ENCODE measurements at places on chromosomes 12 and 14.

DNA sequence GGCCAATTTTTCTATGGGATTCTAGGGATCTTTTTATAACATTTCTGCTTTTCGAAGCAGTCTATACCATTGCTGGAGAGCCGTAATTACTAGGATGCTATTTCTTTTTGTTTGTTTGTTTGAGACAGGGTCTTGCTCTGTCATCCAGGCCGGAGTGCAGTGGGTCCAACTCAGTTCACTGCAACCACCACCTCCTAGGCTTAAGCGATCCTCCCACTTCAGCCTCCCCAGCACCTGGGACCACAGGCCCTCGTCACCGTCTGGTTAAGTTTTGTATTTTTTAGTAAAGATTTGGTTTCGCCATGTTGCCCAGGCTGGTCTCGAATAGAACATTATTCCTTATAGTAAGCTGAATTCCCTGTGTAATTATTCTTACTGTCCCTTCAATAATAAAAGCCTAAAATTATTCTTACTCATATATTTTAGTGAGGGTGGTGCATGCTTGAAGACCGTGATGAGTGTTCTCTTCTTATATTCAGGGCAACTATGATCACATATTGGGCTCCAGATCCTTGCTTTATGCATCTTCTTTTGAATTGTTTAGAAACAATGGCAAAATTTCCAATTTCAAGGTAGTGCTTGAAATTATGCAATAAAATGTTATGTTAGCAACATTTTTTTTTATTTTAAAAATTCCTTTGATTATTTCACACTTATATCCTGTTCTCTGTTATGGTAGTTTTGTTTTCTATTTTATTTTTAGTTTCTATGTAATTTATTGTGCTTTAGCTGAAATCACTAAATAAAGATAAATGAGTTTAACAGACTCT lies 66.2 kb downstream of the CRADD start:
- DNase-seq: no peak

- DNase-seq: no peak
These were observed 1116.9 kb upstream of the TMEM132C start for GRCh38 chr12:127150028-127150427.

- DNase-seq: no peak
These were observed 32.5 kb upstream of the LALBA start for GRCh38 chr12:48602192-48602989.

GRCh38 chr12:78628491-78629100 lies 236.0 kb upstream of the SYT1 start:
- DNase-seq: no peak

DNA sequence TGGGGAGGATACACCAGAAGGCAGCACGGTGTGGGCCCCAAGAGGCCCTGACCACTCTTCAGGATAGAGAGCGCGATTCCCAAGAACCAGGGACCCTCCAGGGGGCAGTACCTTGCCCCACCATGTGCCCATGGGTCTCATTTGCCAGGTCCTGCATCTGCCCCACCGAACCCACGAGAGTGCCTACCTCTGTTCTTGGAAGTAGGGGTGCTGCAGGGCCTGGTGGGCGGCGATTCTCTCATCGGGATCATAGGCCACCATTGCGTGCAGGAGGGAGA lies 72.7 kb downstream of the MOK start:
- DNase-seq: no peak

DNA sequence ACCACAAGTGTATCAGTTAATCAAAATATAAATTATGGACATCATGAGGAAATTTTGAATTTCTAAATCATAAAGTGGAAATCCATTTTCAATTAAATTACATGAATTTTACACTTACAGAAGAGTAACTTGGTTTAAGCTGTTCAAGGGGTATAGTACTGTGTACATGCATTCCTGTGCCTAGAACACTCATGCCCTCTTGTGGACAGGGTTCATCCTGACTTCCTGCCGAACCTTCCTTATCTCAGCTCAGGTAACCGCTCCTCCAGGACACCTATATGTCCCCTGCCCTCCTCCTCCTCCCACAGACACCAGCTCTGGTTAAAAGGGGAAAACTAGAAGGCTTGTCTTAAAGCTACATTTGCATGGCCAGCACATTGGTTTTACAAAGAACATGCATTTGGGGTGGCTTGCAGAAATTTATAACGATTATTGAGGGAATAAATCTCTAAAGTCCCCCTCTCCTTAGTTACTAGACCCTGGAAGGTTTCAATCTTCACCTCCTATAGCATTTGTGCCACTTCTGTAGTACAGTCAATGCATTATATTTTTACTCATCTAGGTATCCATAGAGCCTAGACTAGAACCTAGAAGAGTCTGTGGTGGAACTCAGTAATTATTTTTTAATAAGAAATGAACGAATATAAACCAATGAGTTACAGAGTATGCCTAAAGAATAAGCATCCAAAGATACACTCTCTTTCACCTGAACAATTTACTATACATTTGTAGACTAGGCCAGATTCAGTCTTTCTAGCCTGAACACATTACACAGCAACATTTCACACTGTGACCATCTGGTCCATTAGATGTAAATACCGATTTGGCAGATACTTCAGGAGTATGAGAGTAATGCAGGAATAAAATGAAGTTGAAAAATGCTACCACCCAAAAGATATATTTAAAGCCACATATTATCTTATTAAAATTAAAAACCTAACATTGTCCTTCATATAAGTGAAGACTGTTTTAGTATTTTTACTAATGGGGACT lies 345.6 kb downstream of the PAWR start:
- DNase-seq: no peak

DNA sequence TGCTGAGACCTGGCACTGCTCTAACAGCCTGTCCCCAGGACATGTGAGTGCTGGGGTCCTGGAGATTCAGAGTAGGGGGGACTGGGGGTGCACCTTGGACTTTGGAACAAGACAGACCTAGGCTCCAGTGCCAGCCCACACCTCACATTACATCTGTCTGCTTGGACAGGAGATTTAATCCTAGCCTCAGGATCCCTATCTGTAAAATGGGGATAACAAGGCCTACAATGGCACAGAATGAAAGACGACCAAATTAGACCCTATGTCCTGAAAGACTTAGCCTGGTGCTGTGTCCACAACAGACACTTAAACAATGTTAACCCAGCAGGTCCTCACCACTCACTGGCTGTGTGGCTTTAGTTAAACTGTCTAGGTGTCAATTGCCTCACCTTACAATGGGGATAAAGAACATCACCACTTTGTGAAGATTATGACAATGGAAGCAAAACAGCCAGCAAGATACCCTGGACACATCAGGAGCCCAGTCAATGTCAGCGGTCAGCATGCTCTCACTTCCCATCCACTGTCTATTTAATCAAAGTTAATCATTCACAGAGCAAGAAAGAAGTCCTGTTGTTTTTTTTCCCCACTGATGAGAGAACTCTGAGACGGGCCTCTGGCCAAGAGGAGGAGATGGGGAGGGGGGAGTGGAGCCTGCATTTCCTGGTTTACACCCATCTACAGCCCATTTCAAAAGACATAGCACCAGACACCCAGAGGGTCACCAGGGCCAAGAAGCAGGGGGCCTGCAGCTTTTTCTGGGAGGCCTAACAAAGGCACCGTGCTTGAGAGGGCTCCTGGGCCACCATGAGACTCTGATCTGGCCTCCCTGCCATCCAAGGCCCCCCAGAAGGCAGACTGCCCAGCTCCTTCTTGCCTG lies 40.6 kb downstream of the ACTN1 start:
- DNase-seq: no peak

DNA sequence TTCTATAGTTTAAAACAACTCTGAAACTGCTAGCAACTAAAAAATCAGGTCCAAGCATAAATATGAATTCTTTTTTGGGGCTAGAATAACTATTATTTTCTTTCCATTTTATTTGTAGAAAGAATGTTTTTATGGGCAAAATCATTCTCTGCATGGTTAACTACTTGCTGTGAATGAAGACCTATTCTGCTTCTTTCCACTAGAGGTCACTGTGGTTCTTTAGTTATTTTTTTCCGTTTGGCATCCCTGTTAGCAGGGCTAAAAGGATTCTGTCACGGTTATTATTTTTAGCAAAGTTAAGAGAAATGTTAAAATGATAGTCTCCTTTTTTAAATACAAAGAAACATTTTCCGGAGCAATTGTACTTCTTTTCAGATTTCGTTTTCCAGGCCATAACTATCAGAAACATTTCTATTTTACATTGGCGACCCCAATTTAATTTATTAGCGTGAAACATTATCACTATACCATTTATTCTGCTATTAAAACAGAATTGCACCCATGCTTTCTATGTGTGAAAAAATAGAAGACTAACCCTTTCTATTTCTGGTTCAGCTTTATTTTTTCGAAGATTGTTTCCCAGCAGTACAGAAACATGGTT lies 404.8 kb downstream of the ATP23 start:
- no peak for DNase-seq

DNA sequence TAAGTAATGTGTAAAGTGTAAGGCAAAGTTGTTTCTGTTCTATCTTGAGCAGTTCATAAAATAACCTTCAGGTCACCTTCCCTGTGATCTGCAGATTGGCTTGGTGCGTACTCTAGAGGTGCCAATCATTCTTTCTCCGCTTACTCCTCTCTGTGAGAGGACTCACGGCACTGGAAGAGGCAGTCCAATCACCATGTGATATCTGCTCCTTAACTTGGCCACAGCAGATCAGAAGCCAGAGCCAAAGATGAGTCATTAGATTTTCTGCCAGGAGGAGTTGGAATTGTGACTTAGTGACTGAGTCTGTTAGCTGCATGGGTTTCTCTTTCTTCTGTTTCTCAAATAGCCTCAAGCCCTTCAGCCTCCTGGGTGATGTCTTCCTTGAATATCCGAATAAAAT lies 165.5 kb downstream of the SLC41A2 start:
- DNase-seq: no peak

DNA sequence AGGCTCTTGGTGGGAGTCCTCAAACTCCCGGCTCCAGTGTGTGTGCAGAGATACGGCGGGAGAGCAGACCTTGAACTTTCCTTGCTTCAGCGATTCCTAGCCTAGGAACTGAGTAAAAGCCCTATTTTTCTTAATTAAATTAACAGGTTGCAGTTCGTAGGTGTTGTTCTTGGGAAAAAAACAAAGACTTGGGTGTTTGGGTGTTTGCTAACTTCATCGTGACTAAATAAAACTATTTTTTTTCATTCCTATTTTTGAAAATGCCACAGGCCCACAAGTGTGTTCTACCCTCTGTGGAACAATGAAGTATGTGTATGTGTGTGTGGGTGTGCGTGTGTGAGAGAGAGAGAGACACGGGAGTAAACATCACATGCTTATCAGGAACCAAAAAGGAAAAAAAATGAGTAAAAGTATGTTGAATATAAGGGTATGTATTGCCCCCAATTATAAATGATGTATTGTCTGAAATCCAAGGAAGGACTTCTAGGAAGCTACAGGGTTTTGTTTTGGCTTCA lies 651 bp downstream of the TMEM117 start:
- DNase-seq: no peak

DNA sequence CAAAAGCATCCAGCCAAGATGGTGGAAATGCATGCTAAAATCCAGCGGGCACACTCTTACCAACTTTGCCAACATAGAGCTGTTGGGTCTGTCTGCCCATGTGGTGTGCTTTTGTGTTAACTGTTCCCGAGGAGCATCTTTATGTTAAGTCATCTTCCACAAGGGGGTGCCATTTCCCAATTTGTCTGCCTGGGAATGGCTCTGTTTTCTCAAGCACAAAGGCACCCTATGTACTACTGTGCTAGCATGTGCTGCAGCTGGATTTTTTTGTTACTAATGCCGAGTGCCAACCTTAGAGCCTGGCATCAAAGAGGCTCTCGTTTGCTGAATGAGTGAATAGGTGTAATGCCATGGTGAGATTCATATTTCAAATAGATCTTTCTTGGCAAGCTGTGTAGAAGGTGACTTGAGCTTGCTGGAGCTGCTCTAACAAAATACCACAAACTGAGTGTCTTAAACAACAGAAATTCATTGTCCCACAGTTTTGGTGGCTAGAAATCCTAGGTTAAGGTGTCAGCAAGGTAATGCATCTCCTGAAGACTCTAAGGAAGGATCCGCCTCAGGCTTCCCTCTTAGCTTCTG lies 74.3 kb downstream of the TRHDE start:
- DNase-seq: no peak

DNA sequence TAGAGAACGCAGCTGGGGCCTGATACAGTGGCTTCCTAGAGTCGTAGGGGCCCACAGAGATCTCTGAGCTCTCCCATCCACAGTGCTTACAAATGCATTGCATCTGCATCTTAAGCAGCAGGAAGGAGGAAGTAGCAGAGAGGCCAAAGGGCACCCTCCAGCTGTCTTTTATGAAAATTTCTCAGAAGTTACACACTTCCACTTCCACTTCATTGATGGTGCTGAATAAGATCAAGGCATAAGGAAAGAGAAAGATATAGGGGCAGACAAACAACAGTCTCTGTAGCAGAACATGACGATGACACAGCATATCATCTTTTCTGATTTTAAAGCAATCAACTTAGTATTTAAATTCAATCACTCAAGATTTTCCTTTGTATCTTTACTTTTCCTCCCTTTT lies 51.6 kb upstream of the ABCC9 start:
- no peak for DNase-seq

DNA sequence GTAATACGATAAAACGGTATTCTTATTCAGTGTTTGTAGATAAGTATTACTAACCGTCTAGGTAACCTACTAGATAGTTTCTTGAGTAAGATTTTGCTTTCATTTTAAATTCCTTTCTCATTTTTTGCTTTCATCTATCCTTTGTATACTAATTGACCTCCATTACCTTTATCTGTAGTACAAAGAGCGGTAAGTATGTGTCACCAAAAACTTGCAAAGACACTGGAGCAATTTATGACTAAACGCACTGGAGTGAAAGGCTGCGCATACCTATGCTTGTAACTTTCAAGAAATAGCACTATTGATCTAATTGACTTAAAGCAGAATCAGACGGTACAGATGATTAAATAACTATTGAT lies 1.7 kb downstream of the ARHGAP5 start:
- no peak for DNase-seq

DNA sequence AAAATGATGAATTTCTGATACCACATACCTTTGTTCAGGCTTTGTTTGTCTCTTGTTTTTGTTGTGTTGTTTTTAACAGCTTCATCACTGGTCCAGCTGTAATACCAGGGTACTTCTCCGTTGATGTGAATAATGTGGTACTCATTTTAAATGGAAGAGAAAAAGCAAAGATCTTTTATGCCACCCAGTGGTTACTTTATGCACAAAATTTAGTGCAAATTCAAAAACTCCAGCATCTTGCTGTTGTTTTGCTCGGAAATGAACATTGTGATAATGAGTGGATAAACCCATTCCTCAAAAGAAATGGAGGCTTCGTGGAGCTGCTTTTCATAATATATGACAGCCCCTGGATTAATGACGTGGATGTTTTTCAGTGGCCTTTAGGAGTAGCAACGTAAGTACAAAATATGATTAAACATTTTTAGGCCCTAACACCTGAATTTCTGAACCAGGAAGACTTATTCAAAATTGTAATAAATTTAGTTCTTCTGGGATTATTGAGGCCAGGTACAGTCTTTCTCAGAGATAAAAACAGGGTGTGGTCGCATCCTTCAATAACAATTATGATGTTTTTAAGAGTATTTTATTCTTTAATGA lies 22.4 kb downstream of the RXYLT1 start:
- DNase-seq: no peak

Data from RWPE2 (cell line).